Progenitor cell of endocrine pancreas (in vitro differentiated cells): ENCODE measurements at places on chromosomes 11 and 22.

GRCh38 chr22:44848791-44849420, 96.5 kb downstream of the ARHGAP8 start:
- no peak for DNase-seq

DNA sequence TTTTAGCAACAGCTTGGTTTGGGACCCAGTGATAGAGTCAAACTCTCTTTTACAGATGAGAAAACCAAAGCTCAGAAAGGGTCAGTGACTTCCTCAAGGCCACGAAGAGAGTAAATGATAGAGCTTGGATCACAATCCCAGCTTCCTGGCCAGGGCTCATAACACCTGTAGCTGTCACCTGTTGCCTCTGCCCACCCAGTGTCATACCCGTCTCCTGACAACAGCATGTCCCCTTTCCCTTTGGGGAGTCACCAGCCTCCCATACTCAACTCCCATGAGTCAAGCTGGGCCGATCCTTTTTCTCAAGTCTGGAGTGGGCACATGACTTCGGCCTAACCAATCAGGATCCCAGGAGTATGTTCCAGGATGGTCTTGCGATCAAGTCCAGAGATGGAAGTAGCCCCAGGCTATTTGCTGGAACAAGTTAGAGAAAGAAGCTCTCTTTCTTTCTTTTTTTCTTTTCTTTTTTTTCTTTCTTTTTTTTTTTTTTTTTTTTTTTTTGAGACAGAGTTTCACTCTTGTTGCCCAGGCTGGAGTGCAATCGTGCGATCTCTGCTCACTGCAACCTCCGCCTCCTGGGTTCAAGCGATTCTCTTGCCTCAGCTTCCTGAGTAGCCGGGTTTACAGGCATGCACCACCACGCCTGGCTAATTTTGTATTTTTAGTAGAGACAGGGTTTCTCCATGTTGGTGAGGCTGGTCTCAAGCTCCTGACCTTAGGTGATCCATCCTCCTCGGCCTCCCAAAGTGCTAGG, 27.8 kb upstream of the MYH9 start:
- no peak for DNase-seq

- DNase-seq: peak; percentile 45
Measured at GRCh38 chr22:39349967-39350726, at the start of gene SYNGR1. TSS of gene SYNGR1 (plus strand) at chr22:39349991. CDS start at chr22:39350011, 20 bp downstream.

GRCh38 chr22:20981787-20982562, at the start of gene LZTR1:
TSS of gene LZTR1 (plus strand) at chr22:20982297. CDS start at chr22:20982372, 75 bp downstream.
- peak; percentile 58 for DNase-seq

DNA sequence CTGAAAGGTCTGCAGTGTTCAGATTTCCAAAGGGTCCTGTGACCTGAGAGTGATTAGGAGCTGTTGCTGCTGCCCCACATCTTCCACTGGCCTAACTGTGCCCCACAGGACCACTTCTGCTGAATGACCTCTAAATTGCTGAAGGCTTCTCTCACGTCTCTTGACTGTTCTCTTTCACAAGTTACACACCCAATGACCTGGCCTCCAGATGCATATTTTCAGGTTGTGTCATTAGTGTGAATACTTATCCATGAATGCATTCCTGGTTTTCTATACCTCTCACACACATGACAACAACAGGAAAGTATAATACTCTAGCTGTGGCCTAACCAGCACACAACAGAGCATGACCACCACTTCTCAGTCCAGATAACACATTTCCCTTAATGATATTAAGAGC, 15.4 kb downstream of the PRR14L start:
- DNase-seq: no peak

DNA sequence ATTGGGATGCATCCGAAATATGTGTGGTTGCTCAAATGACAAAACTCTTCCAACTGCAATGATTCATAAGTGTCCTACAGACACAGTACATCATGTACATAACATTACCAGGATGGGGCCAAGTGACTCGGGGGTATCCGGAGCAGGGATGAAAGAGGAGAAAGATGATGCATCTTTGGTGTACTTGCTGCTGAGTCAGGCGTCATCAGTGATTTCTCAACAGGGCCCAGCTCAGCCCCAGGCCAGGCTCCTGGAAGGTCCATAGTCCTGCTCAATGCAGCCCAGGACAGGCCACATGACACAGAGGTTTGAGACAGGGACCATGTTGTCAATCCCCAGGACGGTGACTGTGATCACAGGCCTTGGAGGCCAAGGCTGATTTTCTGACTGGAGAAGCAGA, 59.3 kb downstream of the GGTLC2 start:
- no peak for DNase-seq

DNA sequence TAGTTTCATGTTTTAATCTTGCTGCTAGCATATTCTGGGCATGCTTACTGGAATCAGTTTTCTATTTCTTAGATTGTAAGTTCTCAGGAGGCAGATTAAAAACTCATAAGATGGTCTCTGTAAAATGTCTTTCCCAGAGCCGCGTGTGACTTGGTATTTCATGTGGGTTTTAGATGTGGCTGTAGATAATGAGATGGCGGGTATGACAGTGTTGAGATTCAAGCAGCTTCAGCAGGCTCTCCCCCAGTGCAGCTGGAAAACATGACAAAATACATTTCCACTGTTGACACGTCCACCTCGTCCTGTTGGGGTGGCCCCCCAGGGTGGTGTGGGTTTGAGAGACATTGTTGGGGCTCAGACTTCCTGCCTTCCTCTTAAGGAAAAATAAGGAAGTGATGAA, 106.8 kb downstream of the KIRREL3 start:
- no peak for DNase-seq
